SW480 (cell line): ENCODE measurements at places on chromosomes 2 and 18.

GRCh38 chr2:161102770-161103450 is 57.3 kb upstream of the TANK start:
- no peak for DNase-seq

- peak; percentile 86 for DNase-seq
These were observed 89.7 kb downstream of the SPTBN1 start for GRCh38 chr2:54545702-54546450.

- DNase-seq: peak; percentile 6
These were observed 37.6 kb downstream of the RND3 start for GRCh38 chr2:150449856-150450255.

DNA sequence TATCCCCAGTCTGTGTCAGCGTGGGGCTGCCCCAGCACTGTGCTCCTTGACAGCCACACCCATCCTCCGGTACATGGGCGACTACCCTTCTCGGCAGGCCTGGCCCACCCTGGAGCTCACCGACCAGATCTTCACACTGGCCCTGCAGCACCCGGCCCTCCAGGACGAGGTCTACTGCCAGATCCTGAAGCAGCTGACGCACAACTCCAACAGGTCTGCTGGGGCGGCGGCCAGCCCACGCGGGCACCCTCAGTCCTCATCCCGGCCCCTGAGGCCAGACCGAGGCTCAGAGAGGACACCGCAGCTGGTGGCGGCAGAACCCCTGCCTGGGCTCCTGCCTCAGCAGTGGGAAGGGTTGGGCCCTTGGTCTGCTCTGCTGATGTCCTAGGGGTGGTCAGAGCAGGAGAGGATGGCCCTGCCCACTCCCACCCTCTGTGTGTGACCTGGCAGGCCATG is 14.4 kb upstream of the GPR17 start:
- DNase-seq: no peak

GRCh38 chr2:29042561-29043075 is 31.7 kb downstream of the PCARE start:
- DNase-seq: no peak

GRCh38 chr2:118291251-118291880 is 203.1 kb downstream of the INSIG2 start:
- no peak for DNase-seq

- no peak for DNase-seq
These were observed 34.4 kb downstream of the PLEKHA3 start for GRCh38 chr2:178514664-178515063.

GRCh38 chr18:36366994-36367839 is 69.7 kb downstream of the FHOD3 start:
- DNase-seq: no peak

GRCh38 chr18:38933322-38933721 is 1367.7 kb upstream of the CELF4 start:
- no peak for DNase-seq
